ENCODE measurements at places on chromosomes 3 and 15.

DNA sequence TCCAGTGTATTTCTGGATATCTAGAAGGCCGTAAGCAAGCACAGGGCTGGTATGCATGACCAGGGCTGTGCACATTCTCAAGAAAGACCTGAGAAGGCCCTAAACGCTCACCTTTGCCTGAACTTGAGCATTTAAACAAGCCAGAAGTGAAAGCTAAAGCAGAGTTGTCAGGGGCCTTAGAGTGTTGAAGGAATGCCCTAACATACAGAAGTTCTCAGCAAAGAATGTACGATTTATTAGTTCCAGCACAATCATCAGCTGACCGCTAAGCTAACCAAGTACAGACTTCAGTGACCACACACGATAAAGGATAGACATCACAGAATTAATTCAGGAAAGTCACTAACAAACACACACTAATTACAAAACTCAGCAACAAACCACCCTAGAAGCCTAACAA is 8.7 kb downstream of the HLTF start:
- no peak overlapping the region for H3K27ac ChIP-seq
- no peak for DNase-seq
- H3K36me3 ChIP-seq: no peaks in the 10 kb centered on the region
- no peaks in the 10 kb centered on the region for H3K4me1 ChIP-seq
- no peak overlapping the region for H3K4me3 ChIP-seq
- H3K27me3 ChIP-seq: no peaks in the 10 kb centered on the region

DNA sequence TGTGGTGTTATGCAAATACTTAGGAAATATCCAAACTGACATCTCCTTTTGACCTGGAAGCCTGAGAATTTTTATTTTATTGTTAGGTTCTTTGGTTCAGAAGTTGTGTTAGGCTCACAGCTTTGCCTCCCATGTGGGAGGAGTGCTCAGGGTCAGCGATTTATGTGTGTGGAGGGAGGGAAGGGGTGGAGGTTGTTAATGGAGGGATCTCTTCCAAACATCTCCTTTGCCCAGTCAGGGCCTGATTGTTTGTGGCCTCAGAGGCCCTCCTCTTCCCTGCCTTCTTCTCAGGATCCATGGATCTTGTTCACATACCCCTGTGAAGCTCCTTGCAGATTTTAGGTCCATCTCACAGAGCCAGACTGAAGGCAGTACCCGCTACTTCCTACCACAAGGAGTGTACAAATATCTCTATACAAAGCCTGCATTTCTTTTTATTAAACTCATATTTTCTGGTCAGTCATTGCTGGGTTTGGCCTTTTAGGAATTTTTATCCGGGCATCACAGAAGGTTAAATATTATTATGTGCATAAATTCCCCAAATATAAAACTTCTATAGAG is 40.3 kb downstream of the BBX start:
- no peaks in the 10 kb centered on the region for H3K27me3 ChIP-seq
- no peak for DNase-seq
- H3K27ac ChIP-seq: no peak overlapping the region
- H3K36me3 ChIP-seq: no peaks in the 10 kb centered on the region

DNA sequence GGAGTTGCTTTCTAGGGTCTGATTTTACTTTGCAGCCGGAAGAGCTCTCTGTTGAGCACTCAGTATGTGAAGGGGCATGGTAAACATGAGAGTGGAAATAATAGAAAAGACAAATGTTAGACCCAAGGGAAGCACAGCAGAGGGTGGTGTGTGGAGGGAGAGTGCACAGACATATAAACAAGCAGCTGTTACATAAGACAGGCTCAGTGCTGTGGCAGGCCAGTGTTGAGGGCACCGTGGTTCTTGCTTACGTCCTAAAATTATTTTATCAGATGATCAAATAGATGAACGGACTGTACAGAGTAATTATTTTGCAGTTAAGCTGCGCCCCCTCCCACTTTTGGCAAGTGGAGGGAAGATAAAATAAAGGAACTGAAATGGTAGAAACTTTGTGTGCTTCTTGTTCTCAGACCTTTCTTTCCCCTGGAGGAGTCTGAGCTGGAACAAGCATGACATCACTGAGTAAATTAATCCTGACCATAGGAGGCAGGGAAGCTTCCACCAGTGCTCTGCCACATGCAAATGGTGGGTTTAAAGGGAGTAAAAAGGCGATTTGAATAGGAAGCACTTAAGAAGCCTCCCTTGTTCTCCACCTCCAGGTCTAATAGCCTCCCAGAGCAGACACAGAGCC is 205.6 kb downstream of the IL20RB start:
- H3K4me3 ChIP-seq: no peak overlapping the region
- H3K27ac ChIP-seq: no peak overlapping the region
- H3K27me3 ChIP-seq: no peaks in the 10 kb centered on the region
- no peak for DNase-seq
- H3K36me3 ChIP-seq: no peaks in the 10 kb centered on the region
- H3K4me1 ChIP-seq: no peaks in the 10 kb centered on the region

GRCh38 chr15:41827290-41827879 is 507 bp upstream of the JMJD7 start:
- peak overlapping the region; percentile 93 for H3K4me3 ChIP-seq
- peak; percentile 34 for DNase-seq
- H3K27me3 ChIP-seq: no peaks in the 10 kb centered on the region
- H3K4me1 ChIP-seq: peaks cover 26% of the 10 kb centered on the region

All from effector memory CD4-positive, alpha-beta T cell (primary cell).